ENCODE measurements at places on chromosomes 5 and 9. TPM values are rescaled to one million over a fixed set of nuclear protein-coding genes. Genes with fewer than 3 reads are reported as not detected.

GRCh38 chr9:120344230-120344629 lies 235.7 kb downstream of the CDK5RAP2 start:
- H3K27ac ChIP-seq = no peak overlapping the region
- DNase-seq = no peak
- H3K36me3 ChIP-seq = no peaks in the 10 kb centered on the region
- no peaks in the 10 kb centered on the region for H3K4me1 ChIP-seq

DNA sequence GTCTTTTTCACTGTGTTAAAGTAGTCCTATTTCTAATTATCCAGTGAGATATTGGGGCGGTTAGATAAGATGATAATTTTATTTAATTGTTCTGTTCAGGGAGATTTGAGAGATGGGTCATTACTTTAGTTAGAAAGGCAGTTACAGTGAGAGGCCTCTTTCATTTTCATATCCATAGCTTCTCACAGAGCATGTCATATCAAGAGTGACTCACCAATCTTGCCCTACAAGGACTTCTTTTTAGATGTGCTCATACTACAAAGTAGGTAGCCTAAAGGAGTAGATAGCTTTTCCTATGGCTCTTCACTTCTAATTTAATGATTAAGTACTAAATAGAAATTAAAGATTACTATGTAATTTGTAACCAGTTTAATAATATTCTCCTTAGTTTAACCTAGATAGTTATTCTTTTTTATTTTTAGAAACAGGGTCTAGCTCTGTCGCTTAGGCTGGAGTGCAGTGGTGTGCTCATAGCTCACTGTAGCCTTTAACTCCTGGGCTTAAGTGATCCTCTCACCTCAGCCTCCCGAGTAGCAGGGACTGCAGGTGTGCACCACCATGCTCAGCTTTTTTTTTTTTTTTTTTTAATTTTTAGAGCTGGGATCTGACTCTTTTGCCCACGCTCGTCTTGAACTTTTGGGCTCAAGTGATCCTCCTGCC lies 71.0 kb downstream of the FER start:
- no peak overlapping the region for H3K27ac ChIP-seq
- DNase-seq = no peak
- H3K27me3 ChIP-seq = no peaks in the 10 kb centered on the region
- no peak overlapping the region for H3K4me3 ChIP-seq

The KLHL9 gene
- total RNA-seq = 18.4 TPM

The RNF180 gene
- total RNA-seq = 14.4 TPM

GRCh38 chr5:96404191-96404867 lies 28.7 kb downstream of the PCSK1 start:
- H3K4me3 ChIP-seq = no peak overlapping the region
- H3K36me3 ChIP-seq = no peaks in the 10 kb centered on the region
- DNase-seq = no peak
- no peaks in the 10 kb centered on the region for H3K27me3 ChIP-seq
- no peaks in the 10 kb centered on the region for H3K4me1 ChIP-seq

DNA sequence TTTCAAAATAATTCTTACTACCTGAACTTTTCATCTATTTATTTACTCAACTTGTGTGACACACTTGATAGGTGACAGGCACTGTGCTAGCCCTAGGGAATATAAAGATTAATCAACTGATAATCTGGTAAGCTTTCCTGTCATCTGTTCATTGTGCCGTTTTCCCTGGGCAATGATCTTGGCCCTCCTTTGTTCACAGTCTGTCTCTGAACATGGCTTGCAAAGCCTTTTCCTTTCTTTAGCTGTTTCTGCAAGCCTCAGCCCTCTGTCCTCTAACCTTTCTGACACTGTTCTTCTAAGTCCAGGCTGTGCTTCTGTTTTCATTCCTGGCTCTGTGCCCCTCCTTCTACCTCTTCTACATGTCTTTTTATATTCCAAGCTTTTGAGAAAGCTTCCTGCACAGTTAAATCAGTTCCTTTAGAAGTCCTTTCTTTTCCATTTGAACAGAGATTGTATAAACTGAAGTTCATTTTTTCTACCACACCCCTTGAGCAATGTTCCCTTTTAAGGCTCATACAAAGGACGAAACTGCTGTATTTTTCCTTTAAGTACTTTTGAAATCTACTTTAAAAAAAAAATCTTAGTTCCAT lies 803.0 kb upstream of the ZNF608 start:
- no peaks in the 10 kb centered on the region for H3K27me3 ChIP-seq
- H3K27ac ChIP-seq = no peak overlapping the region
- no peaks in the 10 kb centered on the region for H3K4me1 ChIP-seq
- no peak for DNase-seq

GRCh38 chr5:173472164-173472563 lies 143.9 kb upstream of the STC2 start:
- H3K36me3 ChIP-seq = no peaks in the 10 kb centered on the region
- H3K4me1 ChIP-seq = peaks cover 6% of the 10 kb centered on the region
- H3K4me3 ChIP-seq = no peak overlapping the region
- H3K27me3 ChIP-seq = no peaks in the 10 kb centered on the region
- peak overlapping the region; percentile 85 for H3K27ac ChIP-seq

DNA sequence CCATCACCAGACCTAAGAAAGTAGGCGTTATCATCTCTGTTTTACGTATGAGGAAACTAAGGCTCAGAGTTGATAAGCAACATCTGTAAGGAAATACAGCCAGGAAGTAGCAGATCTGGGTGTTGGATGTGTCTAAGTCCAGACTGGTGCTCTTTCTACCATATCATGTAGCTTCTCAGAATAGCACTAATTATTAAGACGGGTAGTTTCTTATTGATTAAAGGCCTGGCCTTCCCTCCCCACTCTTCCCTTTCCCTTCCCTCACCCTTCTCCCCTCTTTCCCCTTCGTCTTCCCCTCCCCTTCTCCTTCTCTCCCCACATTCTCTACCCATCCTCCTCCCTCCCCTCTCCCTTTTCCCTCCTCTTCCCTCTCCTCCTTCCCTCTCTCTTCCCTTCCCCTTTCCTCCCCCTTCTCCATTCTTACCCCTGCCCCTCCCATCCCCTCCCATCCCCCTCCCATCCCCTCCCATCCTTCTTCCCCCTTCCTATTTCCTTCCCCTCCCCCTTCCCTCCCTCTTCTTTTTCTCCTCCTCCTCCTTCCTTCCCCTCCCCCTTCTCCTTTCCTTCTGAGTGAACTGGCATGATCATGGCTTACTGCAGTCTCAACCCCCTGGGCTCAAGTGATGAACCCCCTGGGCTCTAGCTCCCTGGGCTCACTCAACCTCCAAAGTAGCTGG lies 79.4 kb downstream of the SNX24 start:
- H3K36me3 ChIP-seq = no peaks in the 10 kb centered on the region
- H3K4me3 ChIP-seq = no peak overlapping the region
- H3K4me1 ChIP-seq = no peaks in the 10 kb centered on the region
- H3K27ac ChIP-seq = no peak overlapping the region

The MCIDAS gene
- not detected for total RNA-seq

The AQP3 gene
- 47.9 TPM for total RNA-seq

The DDX46 gene
- 62.6 TPM for total RNA-seq

The AFAP1L1 gene
- total RNA-seq = 108 TPM

- no peaks in the 10 kb centered on the region for H3K36me3 ChIP-seq
- H3K27me3 ChIP-seq = no peaks in the 10 kb centered on the region
- DNase-seq = no peak
- H3K4me1 ChIP-seq = no peaks in the 10 kb centered on the region
Measured at GRCh38 chr9:3971391-3972082, 328.3 kb downstream of the GLIS3 start.

GRCh38 chr9:122055701-122056100 lies 37.4 kb downstream of the TTLL11 start:
- H3K27me3 ChIP-seq = no peaks in the 10 kb centered on the region
- H3K4me1 ChIP-seq = no peaks in the 10 kb centered on the region
- H3K36me3 ChIP-seq = no peaks in the 10 kb centered on the region
- H3K27ac ChIP-seq = no peak overlapping the region

The ST6GALNAC4 gene
- 24.0 TPM for total RNA-seq

- H3K27me3 ChIP-seq = no peaks in the 10 kb centered on the region
- no peak overlapping the region for H3K4me3 ChIP-seq
- DNase-seq = peak; percentile 26
Measured at GRCh38 chr9:76215066-76215465, 179.2 kb downstream of the RFK start.

DNA sequence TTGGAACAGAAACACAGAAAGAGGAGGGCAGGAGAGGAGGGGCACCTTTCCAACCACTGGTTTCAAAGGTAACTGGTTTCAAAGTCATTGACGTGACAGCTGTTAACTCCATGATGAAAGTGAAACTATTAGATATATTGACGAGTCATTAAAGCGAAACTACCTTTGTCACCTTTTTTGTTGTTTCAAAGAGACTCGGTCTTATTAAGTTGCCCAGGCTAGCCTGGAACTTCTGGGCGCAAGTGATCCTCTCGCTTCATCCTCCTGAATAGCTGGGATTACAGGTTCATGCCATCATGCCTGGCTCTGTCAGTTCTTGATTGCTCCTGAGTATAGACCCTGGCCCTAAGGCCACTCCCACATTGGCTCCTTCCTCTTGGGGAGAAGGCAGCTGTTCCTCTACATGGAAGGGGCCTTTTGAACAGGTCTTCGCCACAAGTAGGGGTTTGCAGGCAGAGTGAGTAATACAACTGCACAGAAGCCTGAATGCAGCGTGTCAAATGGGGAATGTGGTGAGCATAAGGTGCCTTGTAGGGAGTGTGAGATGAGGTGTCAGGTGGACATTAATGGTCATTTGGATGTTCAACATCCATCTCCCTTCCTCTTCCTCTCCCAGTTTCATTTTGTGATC lies 3.4 kb upstream of the F12 start:
- no peak overlapping the region for H3K27ac ChIP-seq
- H3K27me3 ChIP-seq = no peaks in the 10 kb centered on the region
- no peaks in the 10 kb centered on the region for H3K36me3 ChIP-seq
- H3K4me1 ChIP-seq = no peaks in the 10 kb centered on the region

- no peak for DNase-seq
- H3K36me3 ChIP-seq = no peaks in the 10 kb centered on the region
Measured at GRCh38 chr5:17412760-17413671, 85.0 kb upstream of the TAF11L2 start.

DNA sequence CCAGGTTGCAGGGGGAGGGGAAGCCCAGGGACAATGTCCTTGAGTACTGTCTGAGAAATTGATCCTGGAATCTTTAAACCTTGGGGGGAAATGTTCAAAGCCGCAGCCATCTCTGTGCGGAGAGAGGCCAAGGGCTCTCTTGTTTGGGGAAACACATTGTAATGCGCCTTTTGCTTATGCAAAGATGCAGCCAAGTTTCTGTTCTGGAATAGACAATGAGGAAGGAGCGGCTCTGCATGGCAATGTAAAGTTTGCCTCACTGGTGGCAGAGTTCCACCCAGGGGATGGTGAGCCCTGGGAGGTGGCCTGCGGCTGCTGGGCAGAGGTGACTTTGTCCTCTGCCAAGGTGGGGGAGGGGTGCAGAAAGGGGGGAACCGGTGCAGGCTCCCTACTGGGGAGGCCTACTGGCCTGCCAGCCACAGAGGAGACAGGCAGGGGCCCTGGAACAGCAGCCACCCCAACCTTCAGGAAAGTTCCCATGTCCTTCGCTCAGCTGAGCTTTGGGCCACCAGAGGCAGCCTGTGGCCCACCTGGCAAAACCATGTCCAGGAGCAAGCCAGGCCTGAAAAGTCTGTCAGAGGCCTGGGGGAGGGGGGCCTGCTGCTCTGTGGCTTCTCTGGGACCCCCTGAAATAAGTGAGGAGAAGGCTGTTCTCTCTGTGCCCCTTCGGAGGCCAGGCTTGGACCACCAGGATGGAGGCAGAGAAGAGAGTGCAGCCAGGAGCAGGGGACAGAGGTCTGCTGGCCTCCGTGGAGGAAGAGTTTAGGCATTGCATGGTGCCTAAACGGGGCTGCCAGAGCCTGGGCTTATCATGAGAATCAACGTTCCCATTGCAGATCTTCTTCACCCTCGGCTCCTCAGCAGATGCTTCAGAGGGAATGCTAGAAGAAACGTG lies 127.8 kb downstream of the ZNF354C start:
- no peak for DNase-seq
- no peaks in the 10 kb centered on the region for H3K27me3 ChIP-seq
- H3K27ac ChIP-seq = no peak overlapping the region
- no peaks in the 10 kb centered on the region for H3K4me1 ChIP-seq

DNA sequence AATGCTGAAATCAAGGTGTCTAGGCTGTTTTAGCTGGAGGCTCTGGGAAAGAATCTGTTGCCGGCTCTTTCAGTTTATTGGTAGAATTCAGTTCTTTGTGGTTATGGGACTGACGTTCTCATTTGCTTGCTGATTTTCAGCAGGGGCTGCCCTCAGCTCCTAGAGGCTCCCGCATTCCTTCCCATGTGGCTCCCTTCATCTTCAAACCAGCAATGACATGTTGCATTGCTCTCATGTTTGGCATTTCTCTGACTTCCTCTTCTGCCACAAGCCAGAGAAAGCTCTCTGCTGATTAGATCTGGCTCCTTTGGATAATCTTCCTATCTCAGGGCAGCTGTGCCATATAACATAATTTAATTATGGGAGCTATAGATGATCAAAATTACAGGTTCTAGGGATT lies 360.3 kb downstream of the LRRC70 start:
- no peaks in the 10 kb centered on the region for H3K27me3 ChIP-seq
- DNase-seq = no peak
- no peaks in the 10 kb centered on the region for H3K36me3 ChIP-seq
- H3K4me3 ChIP-seq = no peak overlapping the region
- H3K4me1 ChIP-seq = no peaks in the 10 kb centered on the region
- peak overlapping the region; percentile 76 for H3K27ac ChIP-seq

DNA sequence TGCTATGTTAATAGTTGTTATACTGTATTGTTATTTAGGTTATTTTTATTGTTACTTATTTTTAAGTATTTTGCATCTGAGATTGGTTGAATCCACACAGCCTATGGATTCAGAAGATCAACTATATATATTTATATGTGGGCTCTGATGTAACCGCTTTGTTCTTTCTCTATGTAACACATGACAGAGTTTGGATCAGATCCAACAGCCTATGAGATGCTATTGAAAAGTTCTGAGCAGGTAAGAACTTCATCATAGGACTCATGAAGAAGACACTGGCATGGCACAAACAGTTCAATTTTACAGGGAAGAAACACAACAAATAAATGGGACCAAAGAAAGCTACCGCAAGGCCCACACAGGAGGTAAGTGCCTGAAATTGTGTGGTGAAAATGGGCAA lies 93.4 kb downstream of the GNAQ start:
- H3K4me1 ChIP-seq = no peaks in the 10 kb centered on the region
- H3K36me3 ChIP-seq = no peaks in the 10 kb centered on the region
- no peak for DNase-seq
- H3K27me3 ChIP-seq = no peaks in the 10 kb centered on the region
- no peak overlapping the region for H3K27ac ChIP-seq

- DNase-seq = no peak
- peak overlapping the region; percentile 44 for H3K27ac ChIP-seq
- H3K4me1 ChIP-seq = no peaks in the 10 kb centered on the region
- H3K4me3 ChIP-seq = no peak overlapping the region
- H3K36me3 ChIP-seq = no peaks in the 10 kb centered on the region
Measured at GRCh38 chr9:114691046-114691955, 9.3 kb upstream of the TEX48 start.

DNA sequence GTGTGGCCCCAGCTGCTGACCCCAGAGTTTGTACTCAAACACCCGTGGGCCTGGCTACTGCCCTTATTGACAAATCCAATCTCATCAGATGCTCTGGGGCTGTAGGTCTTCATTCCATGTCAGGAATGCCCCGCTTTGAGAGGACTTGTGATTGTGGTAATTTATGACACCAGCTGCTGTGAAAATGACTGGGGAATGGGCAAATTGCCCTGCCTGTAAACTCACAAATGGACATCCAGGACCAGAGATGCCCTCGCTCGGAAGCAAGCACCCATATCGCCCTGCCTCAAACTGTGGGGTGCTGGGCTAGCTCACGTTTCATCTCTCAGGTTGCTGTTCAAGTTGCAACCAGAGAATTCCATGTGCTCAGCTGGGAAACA lies 225.9 kb upstream of the MAP3K1 start:
- no peak for DNase-seq
- peaks cover 7% of the 10 kb centered on the region for H3K4me1 ChIP-seq
- no peak overlapping the region for H3K27ac ChIP-seq

GRCh38 chr9:119801311-119801710 lies 432.1 kb upstream of the BRINP1 start:
- no peaks in the 10 kb centered on the region for H3K36me3 ChIP-seq
- DNase-seq = no peak
- no peaks in the 10 kb centered on the region for H3K4me1 ChIP-seq
- H3K27ac ChIP-seq = no peak overlapping the region
- H3K27me3 ChIP-seq = no peaks in the 10 kb centered on the region

All from breast epithelium (tissue), 4 donors.